ENCODE measurements at places on chromosomes 7 and 10.

DNA sequence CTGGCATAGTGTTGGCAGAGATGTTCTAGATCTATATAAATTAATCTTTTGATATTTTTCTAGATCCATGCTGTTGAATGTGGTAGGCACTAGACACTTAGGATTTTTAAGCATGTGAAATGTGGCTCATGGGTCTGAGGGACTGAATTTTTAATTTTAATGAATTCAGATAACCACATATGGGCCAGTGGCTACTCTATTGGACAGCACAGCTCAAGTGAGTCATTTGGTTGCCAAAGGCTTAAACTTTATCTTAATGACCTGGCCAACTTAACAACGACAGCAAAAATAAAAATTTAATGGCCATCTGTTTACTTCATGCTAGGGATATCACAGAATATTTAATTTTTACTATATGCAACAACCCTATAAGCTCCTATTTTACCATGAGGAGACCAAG lies 61.4 kb downstream of the CDK14 start:
- no peak for DNase-seq

GRCh38 chr10:127089446-127089845 lies 106.9 kb downstream of the INSYN2A start:
- no peak for DNase-seq

DNA sequence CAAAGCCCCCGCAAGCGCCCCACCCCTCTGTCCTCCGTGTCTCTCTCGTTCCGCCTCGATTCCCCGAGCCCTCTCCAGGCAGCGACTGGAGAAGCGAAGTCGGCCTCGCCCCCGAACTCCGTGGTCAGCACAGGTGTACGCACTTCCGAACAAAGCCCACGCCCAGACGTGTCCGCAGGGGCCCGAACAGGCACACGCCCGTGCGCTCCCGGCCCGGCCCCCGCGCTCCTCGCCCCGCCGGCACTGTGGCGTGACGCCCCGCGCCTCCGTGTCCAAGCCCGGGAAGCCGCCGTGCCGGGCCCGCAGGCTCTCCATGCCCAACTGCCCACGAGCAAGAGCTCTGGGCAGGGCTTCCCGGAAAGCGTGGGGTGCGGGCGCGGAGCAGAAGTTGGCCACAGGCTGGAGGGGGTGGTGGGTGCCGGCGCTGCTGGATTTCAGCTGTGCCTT lies 662 bp downstream of the NRCAM start:
- DNase-seq = no peak

- no peak for DNase-seq
Measured at GRCh38 chr10:103696411-103697145, 158.8 kb downstream of the SH3PXD2A start.

DNA sequence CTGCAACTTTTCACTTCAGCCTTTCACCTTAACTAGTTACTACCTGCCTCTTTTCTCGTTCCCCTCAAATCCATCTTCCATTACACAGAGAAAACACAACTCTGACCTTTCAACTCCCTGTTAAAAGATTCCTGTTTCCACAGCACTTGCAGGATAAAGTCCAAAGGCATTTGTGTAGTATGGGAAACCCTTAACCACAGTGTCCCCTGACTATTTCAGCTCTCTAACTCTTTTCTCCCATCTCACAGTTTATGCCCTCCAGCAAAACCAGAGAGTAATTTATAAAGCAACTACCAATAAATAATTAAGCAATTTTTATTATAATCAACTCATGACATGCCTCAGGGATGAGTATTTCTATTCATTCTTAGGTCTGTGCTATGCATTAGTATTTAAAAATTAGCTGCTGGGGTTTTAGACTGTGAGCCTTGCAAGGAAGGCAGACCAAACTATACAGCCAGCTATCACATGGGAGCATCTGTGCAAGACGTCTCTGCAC lies 51.0 kb downstream of the COL1A2 start:
- no peak for DNase-seq

GRCh38 chr7:98565103-98565502 lies 52.0 kb upstream of the NPTX2 start:
- no peak for DNase-seq

GRCh38 chr7:142927085-142927745 lies 6.3 kb downstream of the TRPV5 start:
- peak; percentile 81 for DNase-seq

GRCh38 chr7:28996836-28997235 lies 38.7 kb upstream of the TRIL start:
- no peak for DNase-seq

DNA sequence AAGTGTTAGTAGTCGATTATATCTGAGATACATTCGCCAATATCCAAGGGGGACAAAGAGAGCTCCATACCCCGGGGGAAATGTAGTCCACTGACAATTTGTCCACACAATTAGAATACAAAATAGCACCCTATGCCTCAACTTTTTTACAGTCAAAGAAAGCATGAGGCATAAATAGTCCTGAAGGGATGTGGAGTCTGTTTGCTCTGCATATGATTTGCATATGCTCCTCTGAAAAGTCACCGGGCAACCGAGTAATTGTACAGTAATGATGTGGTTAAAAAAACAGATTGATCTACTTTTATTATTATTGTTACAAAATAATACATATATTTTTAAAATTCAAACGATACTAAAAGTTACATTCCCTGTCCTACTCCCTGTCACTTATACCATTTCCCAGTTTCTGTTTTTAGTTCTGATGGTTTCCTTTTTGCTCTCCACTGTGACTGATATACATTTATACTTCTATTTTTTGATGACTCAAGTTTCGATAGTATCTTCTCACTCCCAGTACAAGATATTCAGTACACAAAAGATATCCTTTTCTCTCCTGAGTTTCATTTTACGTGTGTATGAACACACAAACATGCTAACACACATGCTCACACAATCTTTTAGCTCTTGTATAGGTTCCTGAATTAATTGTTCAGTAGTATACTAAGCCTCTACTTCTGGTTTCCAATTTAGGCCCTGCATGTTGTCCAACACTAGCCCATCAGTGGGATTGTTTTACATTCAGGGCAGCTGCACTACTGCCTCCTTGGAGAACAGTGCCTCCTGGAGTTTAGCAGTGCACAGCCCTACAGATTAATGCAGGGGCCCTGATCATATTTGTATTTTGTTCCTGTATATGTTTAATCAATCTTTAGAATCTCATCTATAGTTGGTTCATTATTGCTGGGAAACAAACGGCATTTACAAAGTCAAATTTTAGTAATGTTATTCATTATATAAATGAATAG lies 130.9 kb downstream of the TES start:
- no peak for DNase-seq

DNA sequence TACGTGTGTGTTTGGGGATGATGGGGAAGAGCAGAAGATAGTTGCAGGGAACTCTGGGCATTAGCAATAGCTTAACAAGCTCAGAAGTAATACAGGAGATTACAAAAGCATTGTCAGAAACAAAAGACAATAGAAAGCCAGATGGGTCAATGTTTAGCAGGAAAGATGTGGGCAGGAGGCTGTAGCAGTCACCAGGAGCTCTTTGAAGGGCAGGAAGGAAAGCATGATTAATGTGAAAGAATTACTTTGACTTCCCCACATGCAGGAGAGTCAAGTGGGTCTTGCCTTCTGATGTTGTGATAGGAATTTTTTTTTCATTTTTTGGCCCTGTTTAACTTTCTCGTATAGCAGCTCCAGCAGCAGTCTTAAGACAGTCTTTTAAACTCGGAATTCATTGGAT lies 6.0 kb upstream of the SMNDC1 start:
- no peak for DNase-seq

- no peak for DNase-seq
Measured at GRCh38 chr7:103129702-103130549, 19.0 kb downstream of the NAPEPLD start.

DNA sequence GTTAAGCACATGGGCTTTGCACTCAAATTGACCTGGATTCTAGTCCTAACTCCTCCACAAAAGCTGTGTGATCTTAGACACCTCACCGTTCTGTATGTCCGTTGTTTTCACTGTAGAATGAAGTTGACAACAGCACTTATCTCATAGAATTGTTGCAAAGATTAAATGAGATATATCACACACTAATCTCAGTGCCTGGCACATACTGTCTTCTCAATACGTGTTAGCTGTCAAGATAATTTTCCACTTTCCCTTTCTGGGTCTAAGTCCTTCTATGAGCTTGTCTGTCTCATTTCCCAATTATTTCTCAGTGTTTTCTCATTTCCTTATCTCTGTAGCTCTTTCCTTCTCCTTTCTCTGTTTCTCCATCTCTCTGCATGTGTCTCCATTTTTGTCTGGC lies 296.6 kb downstream of the KCNMA1 start:
- no peak for DNase-seq

GRCh38 chr7:31443457-31443856 lies 70.4 kb upstream of the ITPRID1 start:
- DNase-seq = peak; percentile 11

All from SIG-M5 (cell line).